ENCODE measurements at places on chromosomes 4 and X. TPM values are rescaled to one million over a fixed set of nuclear protein-coding genes. Genes with fewer than 3 reads are reported as not detected.

DACH2 gene
- 20.6 TPM for polyA plus RNA-seq

FAM47A gene
- polyA plus RNA-seq, result not detected

C4orf50 gene
- polyA plus RNA-seq, result 1.6 TPM

FGD1 gene
- polyA plus RNA-seq, result 9.8 TPM

PNMA5 gene
- polyA plus RNA-seq, result 1.0 TPM

MAGEA4 gene
- not detected for polyA plus RNA-seq

STBD1 gene
- not detected for polyA plus RNA-seq

TEX13D gene
- polyA plus RNA-seq, result not detected

Measured in neural cell (in vitro differentiated cells).